T-helper 9 cell (primary cell): ENCODE measurements at places on chromosomes 4 and X.

- DNase-seq = no peak
Observed at GRCh38 chr4:185853841-185854240, 41.8 kb upstream of the SORBS2 start.

- DNase-seq = no peak
Observed at GRCh38 chr4:39051492-39051891, 10.5 kb upstream of the KLHL5 start.

DNA sequence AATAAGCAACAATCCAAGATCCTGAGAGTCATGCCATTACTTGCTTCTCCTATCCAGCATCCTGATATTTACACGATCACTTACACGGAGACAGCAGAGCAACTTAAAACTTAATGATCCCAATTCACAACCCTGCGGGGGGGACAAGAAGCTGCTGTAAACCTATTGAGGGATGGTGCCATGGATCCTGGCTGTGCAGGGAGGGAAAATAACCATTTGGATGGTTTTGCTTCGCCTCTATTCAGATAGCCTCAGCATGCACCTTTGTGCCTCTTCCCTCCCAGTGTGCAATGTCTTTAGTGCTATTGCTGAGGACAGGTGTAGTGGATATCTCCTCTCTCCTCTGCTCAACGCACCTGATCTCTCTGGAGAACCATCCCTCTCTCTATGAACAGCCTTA is 89.7 kb upstream of the PPARGC1A start:
- no peak for DNase-seq

DNA sequence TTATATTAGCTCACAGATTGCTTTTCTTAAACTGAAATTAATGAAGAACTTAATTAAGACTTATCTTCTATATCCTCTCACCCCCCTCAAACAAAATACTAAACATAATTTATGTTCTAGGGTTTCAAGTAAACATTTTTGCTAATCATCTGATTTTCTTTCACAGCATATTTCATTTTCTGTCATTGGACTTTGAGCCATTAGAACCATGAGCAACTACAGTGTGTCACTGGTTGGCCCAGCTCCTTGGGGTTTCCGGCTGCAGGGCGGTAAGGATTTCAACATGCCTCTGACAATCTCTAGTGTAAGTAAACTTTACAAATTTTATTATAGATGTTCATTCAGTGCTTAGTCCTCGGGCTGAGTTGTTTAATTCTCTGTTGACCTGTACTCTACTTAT is 3.3 kb downstream of the PDLIM5 start:
- no peak for DNase-seq

DNA sequence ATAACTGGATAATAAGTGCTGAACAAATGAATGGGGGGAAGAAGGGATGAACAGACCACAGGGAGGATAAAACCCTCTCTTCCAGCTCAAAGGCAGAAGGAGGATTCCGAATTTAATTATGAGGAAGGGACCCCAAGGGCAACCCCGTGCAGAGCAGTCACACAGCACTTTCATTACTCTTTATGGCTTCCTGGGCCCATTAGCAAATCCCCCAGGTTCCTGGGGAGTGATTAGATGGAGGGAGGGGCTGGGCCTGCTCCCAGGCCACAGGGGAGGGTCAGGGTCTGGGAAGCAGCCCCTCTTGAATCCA is 67.1 kb downstream of the PPP2R2C start:
- no peak for DNase-seq

GRCh38 chr4:162582180-162582579 is 418.4 kb upstream of the FSTL5 start:
- DNase-seq = no peak

DNA sequence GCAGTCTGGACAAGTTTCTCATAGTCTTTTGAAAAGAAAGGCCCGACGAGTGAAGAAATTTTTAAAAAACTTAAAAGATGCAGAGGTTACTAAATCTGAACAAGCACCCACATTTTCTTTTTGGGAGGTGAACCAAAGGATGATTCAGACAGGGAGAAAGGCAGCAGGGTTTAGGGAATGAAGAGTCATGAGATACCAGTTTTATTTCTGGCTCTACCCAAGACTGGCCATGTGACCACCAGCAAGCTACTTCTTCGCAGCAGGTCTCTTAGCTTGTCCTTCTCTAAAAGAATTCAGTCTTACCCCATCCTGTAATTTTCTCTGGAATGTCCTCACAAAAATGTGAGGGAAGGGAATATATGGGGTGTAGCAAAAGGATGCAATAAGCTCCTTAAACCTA is 37.6 kb downstream of the AMOT start:
- no peak for DNase-seq

DNA sequence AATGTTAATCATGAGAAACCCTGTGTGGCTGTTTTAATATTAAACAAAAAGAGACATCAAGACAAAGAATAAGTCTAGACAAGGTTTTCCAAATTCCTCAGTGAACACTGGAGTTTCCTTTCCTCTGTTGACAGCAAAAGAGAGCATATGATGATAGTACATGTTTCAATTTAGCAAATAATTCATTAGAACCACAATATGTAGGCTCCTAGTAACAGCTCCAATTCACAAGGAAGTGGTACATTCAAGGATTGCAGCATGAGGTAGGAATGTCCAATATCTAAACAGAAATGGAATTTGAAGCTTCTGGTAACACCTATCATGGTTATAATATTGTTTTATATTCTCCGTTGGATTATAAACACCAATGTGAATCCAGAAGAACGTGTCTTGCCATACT is 203.8 kb upstream of the TECRL start:
- DNase-seq = no peak

DNA sequence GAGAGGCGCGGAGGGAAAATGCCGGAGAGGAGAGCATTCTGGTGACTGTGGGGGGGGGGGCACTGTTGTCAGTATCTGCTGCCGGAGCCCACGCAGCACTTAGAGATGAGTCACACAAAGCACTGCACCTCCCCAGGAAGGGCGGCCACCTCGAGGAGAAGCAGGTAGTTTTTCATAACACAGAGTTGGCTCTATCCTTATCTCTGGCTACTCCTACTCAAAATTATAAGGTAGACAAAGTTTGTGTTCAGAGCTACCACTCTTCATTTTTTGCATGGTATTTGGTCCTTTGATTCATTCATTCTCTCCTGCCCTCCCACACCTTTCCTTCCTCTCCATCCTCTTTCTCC is 76.2 kb upstream of the SCOC start:
- no peak for DNase-seq

DNA sequence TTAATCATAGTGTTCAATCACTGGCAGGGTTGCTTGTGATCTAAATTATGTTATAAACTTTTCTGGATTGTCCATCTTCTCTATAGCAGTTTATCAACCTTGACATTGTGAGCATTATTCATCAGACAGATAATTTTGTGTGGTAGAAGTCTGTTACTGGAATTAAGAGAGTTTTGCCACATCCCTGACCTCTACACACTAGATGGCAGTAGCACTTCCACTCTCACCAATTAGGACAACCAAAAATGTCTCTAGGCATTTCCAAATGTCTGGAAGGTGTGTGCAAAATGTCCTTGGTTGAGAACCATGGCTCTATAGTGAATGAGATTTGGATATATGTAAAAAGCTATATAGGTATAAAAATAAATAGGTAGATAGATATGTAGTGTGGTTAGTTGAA is 324.1 kb upstream of the FAM47C start:
- no peak for DNase-seq

GRCh38 chr4:36183232-36183631 is 61.1 kb downstream of the ARAP2 start:
- DNase-seq = no peak

GRCh38 chr4:48538358-48538757 is 48.3 kb downstream of the ZAR1 start:
- DNase-seq = no peak

DNA sequence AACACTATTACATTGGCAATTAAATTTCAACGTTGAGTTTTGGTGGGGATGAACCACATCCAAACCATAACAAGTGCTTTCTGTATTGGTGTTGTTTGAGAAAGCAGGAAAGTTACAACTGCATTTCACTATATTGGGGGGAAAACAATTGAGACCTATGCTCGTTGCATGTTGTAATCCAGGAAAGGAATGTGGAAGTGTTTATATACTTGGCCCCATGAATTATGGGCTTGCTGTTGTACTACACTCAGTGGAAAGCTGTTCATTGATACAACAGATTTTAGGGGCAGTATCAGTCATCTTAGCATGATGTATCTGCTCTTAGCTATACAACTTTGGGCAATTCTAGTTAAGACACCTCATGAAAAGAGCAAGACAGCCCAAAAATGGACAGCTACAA is 52.4 kb downstream of the KLHL5 start:
- DNase-seq = no peak

- no peak for DNase-seq
Observed at GRCh38 chrX:39560271-39560670, 537.5 kb downstream of the BCOR start.

DNA sequence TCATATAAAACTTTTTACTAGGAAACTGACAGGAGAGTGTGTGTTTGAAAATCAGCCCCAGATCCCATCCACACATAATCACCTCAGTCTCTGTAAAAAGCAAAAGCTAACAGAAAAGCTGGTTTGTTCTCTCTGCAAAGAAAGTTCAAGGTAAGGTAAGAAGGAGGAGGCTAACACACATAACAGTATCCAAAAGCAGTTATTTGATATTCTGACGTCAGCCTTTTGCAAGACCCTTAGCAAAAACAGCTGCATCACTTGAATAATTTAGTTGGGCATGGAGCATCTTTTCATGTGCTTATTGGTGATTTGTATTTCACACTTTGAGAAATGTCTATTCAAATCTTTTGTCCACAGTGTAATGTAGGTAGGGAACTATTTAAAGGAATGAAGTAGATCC is 5.5 kb downstream of the TCEAL9 start:
- DNase-seq = no peak
